Dermis microvascular lymphatic vessel endothelial cell (primary cell): ENCODE measurements at places on chromosomes 12 and 14. TPM values are rescaled to one million over a fixed set of nuclear protein-coding genes. Genes with fewer than 3 reads are reported as not detected.

SOX5 gene
- total RNA-seq: under 0.01 TPM in 2 replicates

DNA sequence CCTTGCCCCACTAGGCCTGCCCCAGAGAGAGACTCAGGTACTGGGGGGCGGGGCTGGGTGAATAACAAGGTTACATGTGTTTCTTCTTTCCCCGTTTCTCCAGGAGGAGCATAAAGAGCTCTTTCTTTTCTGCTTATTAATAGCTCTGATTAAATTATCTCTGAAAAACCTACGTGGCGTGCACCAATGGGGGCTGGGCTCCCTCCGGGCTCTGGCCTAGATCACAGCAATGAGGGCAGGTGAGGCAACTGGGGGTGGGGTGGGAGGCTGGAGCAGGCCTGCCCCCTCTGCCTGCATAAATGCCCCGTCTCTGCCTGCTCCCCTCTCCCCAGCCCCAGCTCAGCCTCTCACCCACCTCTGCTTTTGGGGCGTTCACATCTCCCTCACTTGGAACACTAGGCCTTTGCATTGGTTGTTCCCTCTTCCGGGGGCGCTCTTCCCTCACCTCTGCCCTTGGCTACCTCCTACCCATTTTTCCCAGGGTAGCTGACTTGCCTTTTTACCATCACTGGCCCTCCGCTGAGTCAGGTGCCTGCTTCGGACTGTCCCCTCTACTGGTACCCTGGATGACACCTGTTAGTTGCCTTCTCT is 4.1 kb upstream of the FAM222A start:
- no peak for DNase-seq

GRCh38 chr14:74147571-74147970 is 62.8 kb downstream of the LIN52 start:
- DNase-seq: no peak

- no peak for DNase-seq
Observed at GRCh38 chr12:16350682-16351081, 3.2 kb downstream of the MGST1 start.

DNA sequence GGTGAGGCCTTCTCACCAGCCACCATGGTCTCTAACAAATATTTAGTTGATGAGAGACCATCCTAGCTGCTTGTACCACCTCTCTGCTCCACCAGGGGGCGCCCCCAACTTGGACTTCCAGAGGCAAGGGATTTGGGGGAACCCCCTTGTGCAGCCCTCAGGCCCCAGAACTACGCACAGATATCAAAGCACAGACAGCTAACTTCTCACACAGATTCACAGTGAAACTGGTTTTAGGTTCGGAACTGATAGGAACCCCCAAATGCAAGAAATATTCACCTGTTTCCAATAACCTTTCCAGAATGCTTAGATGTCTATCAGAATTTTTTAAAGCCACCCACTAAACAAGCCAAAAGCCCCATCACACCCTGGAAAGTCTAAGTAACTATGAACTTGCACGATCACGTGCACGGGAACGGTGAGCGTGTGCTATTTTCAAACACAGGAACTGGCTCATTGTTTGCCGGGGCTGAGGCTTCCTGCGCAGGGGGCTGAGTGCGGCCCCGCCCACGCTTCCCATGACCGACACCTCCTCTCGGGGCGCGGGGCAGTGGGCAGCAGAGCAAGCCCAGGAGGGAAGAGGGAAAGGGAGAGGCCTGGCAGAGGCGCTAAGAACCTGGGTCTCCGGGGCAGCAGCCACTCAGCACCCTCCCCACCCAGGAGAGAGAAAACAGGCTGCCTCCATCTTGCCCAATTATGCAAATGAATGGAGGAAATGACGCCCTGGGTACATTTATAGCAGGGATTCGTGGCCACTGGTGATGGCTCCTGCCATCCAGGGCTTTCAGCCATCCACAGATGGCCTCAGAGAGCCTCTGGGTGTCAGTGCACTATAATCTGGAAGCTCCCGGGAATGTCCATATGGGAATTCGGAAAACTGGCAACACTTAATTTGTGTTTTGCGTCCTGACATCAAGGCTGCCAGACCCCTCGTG is 79.4 kb upstream of the GPR68 start:
- DNase-seq: peak; percentile 98
